Stimulated activated naive CD8-positive, alpha-beta T cell treated with anti-CD3 and anti-CD28 coated beads, Interleukin-15, Interleukin-2, amounts not matched to agents 100 U/mL and 50 U/mL, for 24 hours (primary cell): ENCODE measurements at places on chromosomes 1 and 21.

DNA sequence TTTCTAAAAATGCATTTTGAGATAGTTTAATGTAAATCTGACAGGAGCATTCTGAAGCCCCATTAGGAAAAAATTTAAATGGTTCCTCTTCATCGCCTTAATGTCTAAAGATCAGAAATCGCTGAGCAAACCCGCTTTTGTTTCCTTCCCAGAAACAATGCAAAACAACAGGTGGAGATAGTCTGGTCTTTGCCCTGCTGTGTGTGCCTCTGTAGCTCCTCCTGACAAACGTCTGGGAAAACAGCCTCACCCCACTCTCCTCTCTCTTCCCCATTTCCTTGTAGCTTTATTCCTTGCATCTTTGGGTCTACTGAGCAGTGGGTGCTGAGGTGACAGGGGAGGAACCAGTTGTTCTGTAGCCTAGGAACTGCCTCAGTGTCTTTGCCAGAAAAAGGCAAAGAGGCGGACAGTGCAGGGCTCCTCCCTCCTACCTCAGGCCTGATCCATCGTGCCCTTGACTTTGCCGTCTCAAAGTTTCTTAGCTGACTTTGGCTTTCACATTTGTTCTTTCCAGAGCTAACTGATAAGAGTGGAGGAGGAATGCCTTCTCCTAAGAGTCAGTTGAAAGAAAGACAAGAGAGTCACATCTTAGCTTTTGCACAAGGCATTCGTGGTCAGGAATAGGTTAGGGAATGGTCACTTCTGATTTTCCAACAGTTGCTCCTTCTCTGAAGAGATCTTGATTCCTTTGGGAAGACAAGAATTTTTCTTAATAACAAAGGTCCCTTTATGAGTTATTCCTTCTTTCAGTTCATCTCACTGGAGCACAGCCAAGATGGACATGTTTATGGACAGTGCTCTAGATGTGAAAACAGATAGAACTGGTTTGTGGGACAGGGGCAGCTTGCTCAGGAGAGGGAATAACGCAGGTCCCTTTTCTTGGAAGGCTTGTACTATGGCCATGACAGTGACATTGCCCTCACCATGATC is 24.9 kb downstream of the SYT11 start:
- no peak for DNase-seq

- DNase-seq: no peak
These were observed 6.6 kb downstream of the PADI2 start for GRCh38 chr1:17112496-17113236.

- DNase-seq: no peak
These were observed 18.0 kb upstream of the ACTRT2 start for GRCh38 chr1:3003039-3003940.

DNA sequence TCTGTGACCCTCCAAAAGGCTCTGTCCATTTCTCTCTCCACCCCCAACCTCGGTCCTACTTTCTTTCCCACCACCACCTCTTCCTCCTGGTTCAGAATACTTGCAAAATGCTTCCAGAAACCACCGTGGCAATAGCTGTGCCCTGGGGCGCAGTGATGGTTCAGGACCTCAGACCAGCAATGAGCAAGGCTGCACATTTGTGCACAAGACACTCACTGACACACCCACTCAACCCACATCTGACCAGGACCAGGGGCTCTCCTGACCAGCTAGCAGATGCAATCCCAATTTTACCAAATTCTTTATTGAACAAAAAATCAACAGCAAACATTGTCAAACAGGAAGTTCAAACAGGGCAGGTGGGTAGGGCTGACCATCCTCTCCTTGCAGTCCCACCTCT is 25.7 kb downstream of the SPOCD1 start:
- DNase-seq: no peak

DNA sequence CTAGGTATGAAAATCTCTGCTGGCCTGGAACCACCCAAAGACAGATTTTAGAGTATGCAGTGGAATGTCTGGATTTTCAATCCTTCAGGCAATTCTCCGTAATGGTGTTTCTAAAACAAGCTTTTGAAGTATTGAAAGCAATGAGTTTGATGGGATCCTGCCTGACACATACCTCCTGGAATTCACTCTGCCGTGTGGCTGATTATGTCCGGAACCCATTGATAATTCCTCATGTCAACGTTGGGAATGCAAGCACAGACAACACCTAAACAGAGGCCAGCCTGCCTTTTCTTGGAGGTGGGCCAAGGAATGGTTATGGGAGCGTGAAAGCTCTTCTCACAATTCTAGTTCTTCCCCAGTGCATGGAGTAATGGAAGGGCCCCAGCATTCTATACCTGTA is 168.9 kb upstream of the HMCN1 start:
- no peak for DNase-seq

- no peak for DNase-seq
These were observed 11.5 kb downstream of the ATP1A4 start for GRCh38 chr1:160162931-160163330.

DNA sequence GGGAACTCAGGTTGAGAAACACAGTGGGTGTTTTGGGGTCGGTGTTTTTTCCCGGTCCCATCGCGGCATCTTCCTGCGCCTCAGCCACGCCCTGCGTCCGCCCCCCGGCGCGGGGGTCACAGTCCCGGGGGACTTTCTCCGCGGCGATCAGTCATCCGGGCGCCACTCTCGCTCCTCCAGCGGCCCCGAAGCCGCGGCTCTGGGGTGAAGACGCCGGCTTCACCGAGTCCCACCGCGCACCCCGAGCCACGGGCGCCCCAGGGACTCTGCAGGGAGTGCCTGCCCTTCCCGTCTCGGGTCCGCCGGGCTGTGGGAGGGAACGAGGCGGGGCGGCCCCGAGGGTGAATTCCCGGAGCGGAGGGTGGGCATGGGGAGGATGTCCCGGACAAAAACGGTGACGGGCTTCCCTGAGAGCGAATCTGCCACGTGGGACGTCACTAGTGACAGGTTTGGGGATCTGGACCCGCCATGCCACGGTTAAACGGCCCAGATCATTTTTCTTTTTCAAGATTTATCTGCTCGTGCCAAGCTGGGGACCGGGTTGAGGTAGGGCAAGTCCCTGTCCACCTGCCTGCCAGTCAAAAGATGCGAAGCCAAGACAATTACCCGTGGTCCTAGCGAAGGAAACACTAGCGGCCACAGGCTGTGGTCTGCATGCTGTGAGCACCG is 717 bp upstream of the BATF3 start:
- peak; percentile 81 for DNase-seq

- no peak for DNase-seq
These were observed 104.6 kb downstream of the ADARB1 start for GRCh38 chr21:45178971-45179370.

DNA sequence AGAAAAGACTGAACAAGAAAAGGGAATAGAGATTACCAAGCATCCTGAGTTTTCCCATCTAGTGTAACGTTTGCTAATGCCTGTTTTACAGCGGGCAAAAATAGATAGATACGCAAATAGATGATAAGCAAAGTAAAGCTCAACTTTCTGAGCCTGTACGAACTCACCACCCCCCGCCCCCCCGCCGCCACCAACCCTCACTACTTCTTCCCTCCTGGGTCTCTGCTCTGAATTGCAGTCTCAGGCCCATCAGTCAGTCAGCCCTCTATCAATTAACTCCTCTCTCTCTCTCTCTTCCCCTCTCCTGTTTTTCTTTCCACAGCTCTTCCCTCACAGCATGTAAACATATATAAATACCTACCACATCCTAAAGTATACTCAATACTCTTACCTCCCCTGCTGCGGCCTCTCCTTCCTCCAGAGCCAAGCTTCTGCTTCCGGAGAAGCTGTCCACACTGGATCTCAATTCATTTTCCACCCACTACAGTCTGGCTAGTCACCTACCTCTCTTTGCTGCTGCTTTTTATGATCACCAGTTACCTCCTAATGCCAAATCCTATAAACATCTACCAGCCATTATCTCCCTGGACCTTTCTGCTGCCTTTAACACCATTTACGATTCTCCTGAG is 64.6 kb downstream of the CAPN2 start:
- DNase-seq: no peak

- DNase-seq: no peak
These were observed 39.7 kb upstream of the GJB5 start for GRCh38 chr1:34715139-34715538.

DNA sequence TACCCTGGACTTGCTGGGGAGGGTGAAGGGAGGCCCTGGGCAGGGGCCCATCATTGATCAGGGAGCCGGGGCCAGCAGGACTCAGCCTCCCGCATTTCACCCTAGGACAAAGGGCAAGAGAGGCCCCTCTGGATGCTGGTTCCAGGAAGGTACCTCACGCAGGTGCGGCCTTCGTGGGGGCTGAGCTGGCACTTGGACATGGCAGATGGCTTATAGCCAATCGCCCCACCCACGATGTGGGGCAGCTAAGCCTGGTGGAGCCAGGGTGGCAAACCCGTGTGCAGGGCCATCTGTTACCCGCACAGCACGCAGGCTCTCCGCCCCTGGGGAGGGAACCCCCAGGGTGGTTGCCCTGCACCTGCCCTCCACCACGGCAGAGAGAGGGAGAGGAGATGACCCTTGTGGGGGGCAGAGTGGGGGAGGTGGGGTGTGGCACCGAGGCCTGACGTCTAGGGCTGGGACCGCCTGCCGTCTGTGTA is 2.5 kb downstream of the TFF3 start:
- no peak for DNase-seq

- DNase-seq: no peak
These were observed 15.5 kb upstream of the ZNF436 start for GRCh38 chr1:23385119-23385621.

DNA sequence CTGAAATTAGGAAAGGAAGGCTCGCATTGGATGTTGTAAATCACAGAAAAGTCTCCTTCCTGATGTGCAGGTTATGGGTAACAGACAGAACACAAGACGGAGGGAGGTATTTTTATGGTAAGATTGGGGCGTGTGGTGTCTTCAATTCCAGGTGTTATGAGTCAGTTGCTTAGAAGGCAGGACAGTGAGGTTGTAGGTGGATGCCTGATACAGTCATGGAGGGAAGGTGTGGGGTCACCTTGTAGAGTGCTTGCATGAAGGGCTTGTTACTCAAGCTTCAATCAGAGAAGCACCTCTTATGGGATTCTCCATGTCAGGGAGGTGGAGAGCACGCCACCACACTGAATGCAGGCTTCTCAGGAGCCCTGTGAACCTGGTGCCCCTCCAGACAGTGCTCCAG is 63.1 kb downstream of the C1orf21 start:
- DNase-seq: no peak

GRCh38 chr1:21573971-21574465 is 64.8 kb downstream of the ALPL start:
- peak; percentile 37 for DNase-seq

- DNase-seq: no peak
These were observed 260.5 kb downstream of the DYRK1A start for GRCh38 chr21:37627074-37627473.

DNA sequence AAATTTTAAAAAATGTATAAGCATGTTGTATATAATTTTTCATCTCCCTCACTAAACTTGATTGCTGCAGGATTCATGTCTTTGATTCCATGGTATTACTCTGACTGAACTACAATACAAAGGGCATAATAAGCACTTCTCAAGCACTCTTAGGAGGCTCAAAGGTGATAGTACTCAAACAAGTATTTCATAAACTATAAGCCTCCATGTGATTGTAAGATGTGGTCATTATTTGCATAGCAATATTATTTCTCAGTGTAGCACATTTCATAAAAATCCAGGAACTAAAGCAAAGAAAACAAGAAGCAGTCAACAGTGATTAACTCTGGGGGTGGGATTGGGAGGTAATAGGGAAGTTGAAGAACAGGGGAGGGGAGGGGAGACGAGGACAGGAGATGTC is 106.2 kb upstream of the DPT start:
- DNase-seq: no peak

DNA sequence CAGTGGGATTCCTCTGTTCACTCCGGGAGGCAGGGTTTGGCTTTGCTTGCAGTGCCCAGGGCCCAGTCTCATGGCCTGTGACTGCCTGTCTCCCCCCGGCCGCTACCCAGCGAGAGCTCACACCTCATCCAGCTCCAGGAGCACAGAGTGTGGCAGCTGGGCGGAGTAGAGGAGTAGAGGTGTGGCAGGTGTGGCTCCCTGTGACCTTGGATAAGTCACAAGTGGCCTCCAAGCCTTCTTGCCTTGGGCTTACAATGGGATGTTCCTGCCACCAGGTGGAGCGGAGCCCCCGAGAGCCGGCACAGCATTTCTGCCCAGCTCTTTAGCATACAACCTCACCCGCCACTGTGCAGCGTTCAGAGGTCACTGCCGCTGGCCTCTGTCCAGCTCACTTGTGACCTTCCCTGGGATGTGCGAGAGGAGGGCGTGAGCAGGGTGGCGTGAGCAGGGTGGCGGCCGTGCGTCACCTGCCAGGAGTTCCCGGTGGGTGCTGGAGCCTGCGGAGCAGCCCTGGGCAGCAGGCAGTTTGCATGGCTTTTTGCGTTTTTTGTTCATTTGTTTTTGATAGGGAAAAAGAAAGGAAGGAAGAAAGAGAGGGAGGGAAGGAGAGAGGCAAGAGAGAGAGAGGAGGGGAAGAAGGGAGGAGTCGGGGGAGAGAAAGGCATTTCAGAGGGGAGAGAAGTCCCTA is 42.4 kb downstream of the CRYAA start:
- no peak for DNase-seq

DNA sequence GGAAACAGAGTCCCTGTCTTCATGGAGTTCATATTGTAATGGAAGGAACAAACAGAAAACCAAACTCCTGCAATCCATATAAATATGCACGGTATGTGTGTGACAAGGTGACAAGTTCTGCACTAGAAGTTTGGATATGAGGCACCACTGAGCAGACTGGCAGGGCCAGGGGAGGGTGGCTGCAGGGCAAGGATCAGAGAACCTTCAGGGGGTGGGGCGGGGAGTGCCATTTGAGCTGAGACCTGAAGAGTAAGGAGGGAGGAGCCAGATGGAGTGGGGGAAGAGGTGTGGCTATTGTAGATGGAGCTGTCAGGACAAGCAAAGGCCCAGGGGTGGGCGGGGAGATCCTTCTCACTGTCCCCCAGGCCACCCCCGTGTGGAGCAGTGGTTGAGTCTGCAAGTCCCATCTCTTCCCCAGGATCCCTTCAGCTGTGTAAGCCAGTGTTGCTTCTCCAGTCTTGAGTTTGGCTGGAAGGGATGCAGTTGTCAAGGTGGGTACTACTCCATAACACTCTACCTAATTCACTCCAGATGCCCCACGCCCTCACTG is 76.4 kb downstream of the ATP5PO start:
- no peak for DNase-seq

DNA sequence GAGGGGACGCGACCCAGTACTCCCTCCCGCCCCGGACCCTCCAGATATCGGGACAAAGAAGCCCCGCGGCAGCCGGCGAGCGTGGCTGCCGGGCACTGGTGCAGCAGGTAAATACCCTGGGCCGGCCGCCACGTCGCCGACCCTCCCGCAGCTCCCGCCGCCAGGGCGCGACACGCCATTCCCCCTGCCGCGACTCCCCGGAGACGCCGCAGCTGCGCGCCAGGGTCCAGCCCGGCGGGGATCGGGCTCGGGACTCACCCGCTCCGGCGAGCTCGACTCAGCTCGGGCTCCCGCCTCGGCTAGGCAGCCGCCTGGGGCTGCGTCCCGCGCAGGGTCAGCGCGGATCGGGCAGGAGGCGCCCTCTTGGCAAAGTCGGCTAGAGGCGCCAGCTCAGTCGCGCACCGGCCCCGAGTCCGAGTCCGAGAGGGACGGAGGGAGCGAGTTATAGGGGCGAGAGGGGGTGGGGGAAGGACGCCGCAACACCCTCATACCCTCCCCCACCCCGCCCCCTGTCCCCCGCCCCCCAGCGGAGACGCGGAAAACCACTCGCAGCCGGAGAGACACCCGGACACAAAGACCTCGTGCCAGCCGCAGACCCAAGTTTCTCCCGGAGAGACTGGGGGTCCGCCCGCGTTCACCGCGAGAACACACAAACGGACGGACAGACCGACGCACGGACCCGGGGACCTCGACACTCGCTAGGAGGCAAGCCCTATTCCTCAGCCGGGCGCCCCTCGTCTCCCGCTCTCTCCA is 985 bp downstream of the SYT6 start:
- DNase-seq: peak; percentile 25
